ENCODE measurements at places on chromosomes 4 and X.

GRCh38 chrX:119970574-119970973 lies 27.0 kb upstream of the NKAP start:
- no peak for DNase-seq

GRCh38 chrX:21691512-21692018 lies 33.4 kb upstream of the KLHL34 start:
- no peak for DNase-seq

DNA sequence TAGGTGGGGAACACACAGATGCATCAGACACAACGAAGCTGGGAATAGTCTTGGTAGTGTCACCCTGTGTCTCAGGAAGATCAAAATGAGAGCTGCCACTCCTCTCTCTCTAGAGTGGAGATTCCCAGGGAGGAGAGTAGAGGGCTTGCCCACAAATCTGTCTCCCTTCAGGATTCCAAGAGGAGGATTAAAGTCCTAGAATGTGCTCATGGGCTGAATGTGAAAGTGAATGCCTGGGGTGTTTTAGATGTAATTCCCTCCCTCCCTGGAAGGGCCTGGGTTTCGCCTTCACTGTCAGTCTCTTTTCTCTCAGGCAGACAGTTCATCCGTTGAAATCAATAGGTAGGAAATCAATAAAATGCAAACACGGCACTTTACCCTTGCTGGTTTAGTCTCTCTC lies 282.6 kb upstream of the PPARGC1A start:
- DNase-seq, result no peak

DNA sequence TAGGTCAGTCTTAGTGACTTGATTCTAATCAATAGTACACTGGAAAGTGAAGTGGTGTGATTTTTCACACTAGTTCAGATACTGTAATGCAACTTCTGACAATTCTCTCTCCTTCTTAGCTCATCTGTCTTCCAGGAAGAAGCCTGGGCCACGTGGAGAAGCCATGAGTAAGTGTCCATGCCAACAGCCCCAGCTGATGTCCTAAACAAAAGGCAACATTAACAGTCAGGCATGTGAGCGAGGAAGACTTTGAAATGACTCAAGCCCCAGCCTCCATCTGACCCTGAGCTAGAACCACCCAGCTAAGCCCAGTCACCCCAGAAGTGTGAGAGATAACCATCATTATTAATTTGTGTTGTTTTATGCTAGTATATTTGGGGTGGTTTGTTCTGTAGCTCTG lies 115.7 kb upstream of the MAGEB16 start:
- no peak for DNase-seq

DNA sequence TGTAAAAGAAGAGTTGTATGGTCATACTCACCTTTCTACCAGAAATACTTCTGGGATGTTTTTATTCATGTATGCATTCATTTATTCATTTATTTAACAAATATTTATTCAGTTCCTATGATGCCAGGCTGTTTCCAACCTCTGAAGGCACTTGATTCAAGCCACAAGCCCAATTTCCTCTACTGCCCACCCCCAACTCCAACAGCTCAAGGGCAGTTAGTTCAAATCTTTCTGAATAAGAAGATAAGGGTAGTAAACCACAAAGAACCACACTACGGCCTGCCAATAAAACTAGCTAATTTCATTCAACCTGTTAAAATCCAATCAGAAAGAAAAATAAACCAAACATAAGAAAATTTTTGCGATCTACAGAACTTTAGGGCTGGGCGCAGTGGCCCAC lies 31.2 kb downstream of the LRBA start:
- DNase-seq, result no peak

GRCh38 chr4:162497564-162498167 lies 333.9 kb upstream of the FSTL5 start:
- peak; percentile 24 for DNase-seq

DNA sequence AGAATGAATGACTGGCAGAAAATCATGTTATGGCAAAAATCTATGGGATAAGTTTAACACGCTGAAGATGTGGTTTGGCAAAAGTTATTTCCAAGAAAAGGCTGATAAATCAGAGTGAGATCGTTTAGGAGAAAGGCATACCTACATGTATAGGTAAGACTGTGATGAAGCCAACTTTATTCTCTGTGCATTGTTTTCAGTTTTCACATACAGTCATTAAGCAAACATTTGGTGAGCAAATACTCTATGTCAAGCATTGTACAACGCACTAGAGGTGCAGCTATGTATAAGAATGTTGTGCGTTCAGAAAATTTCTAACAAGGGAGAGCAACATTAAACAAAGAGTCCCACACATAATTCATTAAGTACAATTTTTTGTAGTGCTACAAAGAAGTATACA lies 121.7 kb downstream of the TEX13A start:
- DNase-seq, result no peak

DNA sequence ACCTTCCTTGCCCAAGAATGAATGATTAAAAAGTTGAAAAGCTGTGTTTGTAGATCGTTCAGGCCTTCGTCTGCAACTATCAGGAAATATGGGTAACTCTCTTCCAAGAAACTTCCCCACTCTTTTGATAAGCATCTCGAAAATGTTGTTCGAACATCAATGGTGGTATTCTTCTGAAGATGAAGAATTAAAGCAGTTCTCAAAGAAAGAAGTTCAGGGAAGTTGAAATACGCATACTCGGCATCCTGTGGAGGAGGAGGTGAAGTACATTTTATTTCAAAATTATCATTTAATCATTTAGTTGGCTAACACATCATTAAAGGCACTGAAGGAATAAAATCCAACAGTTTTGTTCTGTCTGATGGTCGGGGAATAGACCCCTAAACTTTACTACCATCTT lies 12.1 kb downstream of the DDX60 start:
- DNase-seq, result no peak
